ENCODE measurements at places on chromosomes 7 and 10.

GRCh38 chr7:135160858-135161653, 9.5 kb downstream of the CYREN start:
- DNase-seq, result no peak

GRCh38 chr7:111089822-111090426, 1.0 kb upstream of the LRRN3 start:
- no peak for DNase-seq

- DNase-seq, result no peak
Observed at GRCh38 chr10:23362879-23363792, 18.5 kb upstream of the C10orf67 start.

- no peak for DNase-seq
Observed at GRCh38 chr10:31886885-31887284, 41.7 kb downstream of the ARHGAP12 start.

- DNase-seq, result no peak
Observed at GRCh38 chr7:112001091-112001826, 204.9 kb downstream of the DOCK4 start.

DNA sequence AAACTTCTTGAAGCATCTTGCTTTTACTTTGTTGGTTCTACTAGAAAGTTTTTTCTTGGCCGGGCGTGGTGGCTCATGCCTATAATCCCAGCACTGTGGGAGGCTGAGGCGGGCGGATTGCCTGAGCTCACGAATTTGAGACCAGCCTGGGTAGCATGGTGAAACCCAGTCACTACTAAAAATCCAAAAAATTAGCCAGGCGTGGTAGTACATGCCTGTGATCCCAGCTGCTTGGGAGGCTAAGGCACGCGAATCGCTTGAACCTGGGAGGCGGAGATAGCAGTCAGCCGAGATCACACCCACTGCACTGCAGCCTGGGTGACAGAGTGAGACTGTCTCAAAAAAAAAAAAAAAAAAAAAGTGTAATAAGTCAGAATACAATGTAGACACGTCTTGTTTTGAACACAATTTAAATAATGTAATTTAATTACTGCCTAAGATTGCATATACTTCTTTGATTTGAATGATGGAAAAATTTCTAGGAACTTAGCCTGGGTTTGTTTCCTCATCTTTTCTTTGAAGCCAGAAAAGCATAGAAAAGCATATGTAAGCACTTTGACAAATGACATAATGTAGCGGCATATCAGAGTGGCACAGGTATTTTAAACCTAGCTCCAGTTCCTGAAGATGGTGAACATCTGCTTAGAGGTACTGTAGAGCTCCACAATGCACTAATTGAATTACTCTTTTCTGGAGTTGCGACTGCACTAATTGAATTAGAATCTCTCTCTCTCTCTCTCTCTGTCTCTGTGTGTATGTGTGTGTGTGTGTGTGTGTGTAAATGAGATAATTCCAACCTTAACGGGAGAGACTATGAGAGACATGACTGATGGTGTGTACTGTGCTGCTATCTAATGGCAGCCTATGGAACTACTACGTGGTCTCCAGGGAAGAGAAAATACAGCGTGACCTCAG, 87.8 kb downstream of the BTRC start:
- DNase-seq, result no peak

DNA sequence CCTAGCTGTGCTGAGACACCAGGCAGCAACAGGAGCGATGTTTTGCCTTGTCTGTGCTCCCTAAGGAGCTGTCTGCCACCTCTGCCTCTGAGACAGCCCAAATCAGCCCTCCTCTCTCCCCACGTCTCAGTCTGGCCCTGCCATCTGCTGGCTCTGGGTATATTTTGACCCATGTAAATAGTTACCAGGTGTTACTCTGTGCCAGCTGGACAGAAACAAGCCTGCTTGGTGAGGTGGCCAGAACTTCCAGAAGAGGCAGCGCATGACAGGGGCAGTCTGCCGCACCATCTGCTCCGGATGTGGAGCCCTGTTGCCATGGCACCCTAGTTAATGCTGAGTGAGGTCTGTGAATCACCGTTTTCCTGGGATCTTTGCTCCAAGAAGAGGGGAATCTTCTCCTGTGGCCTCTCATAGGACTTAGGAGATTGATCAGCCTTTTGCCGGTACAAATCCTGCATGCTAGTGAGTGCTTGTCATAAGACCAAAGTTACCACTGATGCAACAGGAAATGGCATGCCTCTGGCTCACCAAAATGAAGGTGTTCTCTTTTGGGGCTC, 31.8 kb downstream of the GSTO2 start:
- no peak for DNase-seq

DNA sequence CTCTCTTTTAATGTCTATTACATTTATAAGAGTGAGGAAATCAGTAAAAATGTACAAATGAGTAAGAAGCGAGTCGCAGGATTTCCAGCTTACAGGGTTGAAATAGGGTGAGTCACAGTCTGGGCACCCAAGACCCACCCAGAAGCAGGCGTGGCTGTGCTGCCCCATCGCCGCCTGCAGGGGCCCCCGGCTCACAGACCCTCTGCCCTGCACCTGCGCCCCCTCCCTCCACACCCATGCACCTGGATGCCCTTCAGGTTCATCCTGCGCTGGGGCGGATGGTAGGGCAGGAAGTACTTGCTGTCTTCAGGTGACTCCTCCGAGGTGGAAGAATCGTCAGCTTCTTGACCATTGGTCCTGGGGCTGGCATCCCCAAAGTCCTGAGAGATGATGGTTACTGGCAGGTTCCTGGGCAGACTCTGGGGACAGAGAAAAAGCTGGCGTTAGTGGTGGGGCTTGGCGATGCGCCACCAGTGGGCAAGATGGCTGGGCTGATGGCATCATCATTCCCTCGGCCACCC, 90.2 kb upstream of the GNA12 start:
- DNase-seq, result no peak

DNA sequence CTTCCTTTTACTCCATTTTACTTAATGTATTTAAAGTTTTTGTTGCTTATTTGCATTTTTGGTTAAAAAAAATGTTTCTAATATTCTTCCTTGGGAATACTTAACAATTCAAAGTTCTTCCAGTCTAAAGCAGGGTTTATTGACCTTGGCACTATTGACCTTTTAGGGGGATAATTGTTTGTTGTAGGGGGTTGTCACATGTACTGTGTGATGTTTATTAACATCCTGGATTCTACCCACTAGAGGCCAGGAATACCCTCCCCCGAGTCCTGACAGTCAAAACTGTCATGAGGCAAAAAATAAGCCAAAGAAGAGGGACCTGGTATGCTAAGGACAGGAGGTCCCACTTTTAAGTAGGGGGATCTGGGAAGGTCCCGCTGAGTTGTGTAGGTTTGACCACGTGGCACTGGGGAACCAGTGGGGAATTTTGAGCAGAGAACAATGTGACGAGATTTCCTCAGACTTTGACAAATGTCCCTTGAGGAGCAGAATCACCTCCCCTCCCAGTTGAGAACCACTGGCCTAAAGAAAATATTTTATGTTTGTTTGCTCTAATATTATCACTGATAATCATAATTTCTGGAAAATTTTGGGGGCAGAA, 178.3 kb upstream of the PRR15 start:
- no peak for DNase-seq

DNA sequence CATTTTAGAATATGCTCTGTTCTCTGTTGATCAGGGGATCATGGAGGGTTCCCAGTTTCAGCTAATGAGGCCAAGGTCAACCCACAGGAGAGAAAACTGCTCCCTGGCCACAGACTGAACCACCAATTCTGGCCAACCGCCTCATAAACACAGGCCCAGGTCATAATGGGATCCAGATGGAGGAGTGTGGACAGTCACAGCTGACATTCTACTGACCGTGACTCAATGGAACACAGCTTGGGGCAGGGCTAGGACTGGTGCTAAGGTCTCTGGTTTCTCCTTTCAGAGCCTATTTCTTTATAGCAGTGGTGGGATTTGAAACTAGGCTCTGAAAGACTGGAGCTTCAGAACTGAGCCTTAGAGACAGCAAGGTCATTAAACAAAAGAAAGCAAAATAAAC, 68.3 kb downstream of the HIPK2 start:
- no peak for DNase-seq

DNA sequence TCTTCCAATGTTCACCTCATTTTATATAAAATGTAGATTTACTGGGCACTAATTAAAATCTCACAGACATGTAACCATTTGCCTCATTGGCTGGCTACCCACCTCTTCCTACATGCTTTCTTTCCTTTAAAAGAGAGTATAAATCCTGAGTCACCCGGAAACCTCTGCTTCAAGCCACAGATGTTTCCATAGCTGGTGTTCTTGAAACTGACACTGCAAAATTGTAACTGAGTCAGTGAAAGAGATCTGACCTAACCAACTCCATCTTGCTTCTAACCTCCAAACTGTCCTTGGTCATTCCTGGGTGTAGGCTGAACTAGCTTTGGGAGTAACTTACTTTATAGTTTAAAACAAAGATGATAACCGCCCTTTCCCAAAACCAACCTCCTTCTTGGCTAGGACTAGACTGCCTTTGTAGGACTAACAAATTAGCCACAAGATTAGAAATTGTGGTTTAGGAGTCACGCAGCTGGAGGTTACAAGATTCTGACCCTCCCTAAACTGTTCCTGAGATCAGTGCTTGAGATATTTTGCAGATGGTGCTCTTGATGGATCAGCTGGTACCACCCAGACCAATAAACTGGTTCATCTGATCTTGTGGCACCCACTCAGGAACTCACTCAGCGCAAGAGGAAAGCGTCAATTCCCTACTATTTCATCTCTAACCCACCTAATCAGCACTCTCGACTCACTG, 33.5 kb downstream of the SVOPL start:
- DNase-seq, result no peak
